HS-5 (cell line): ENCODE measurements at places on chromosomes 3 and 15.

GRCh38 chr15:70439304-70439877 is 324.0 kb downstream of the UACA start:
- no peak for DNase-seq

- no peak for DNase-seq
Measured at GRCh38 chr3:126104742-126105605, 21.1 kb upstream of the SLC41A3 start.

- no peak for DNase-seq
Measured at GRCh38 chr3:125318871-125319270, 56.3 kb downstream of the ZNF148 start.

- DNase-seq, result no peak
Measured at GRCh38 chr3:16601537-16602005, 3.7 kb downstream of the DAZL start.

DNA sequence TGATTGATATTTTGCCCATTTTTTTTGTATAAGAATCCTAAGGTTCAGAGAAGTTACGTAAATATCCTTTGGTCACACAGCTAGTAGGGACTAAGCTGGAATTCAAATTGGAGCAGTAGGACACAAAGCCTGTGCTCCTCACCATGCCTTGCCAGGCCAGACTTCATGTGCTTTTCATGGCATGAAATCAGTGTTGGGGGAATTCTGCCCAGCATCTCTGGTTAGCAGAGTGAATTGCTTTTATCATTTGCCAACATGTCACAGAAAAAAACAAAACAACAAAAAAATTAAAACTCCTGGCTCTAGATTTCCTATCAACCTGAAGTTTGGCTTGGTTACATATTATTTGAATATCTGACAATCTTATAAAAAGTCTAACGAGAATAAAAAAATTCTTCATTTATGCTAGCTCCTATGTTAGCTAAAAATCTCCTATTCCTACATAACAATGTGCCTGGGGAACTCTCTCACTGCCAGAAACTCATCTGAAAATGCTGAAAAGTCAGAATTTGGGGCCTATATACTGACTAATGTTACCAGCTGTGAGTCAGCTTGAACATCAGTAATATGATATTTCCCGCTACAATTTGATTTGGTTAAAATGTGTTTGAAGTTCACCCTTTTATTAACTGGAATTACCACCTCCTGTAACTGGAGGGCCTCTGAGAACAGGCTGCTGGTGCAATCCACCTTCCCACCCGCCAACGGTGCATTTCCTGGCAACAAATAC is 141.7 kb downstream of the TIGIT start:
- no peak for DNase-seq

GRCh38 chr3:187385296-187385695 is 17.1 kb downstream of the RTP4 start:
- DNase-seq, result no peak

DNA sequence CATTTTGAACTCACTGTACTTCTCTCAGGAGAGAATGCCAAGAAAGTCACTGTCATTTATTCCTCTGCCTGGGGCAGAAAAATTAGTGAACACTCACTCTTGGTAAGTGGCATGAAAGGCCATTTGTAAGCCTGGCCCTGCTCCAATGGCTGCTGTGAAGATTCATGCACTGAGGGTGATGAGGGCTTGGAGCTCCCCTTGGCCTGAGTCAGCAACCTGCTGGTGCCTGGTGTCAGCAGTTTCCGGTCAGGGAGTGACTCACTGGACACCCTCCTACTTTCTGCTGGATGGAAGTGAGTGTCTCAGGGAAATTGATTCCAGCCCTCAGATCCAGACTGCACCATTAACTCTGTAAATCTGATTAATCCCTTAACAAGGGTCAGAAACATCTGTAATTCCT is 37.6 kb downstream of the TRA2B start:
- peak; percentile 96 for DNase-seq

- no peak for DNase-seq
Measured at GRCh38 chr3:115502128-115502527, 121.2 kb upstream of the GAP43 start.

- no peak for DNase-seq
Measured at GRCh38 chr3:111676211-111677006, 81.3 kb upstream of the ZBED2 start.

GRCh38 chr3:12970684-12971083 is 102.5 kb downstream of the IQSEC1 start:
- DNase-seq, result no peak
